ENCODE measurements at places on chromosomes 11 and 22. TPM values are rescaled to one million over a fixed set of nuclear protein-coding genes. Genes with fewer than 3 reads are reported as not detected.

OR2D2 gene
- not detected for total RNA-seq

TBC1D22A gene
- total RNA-seq, result 14.0 TPM

GRCh38 chr11:120867531-120867930 is 156.4 kb upstream of the TBCEL start:
- DNase-seq, result no peak

RIMBP3C gene
- not detected for total RNA-seq

TPH1 gene
- total RNA-seq, result 0.08 TPM

SCUBE1 gene
- total RNA-seq, result 0.24 TPM
